Renal cortical epithelial cell (primary cell): ENCODE measurements at places on chromosomes 11 and 22. TPM values are rescaled to one million over a fixed set of nuclear protein-coding genes. Genes with fewer than 3 reads are reported as not detected.
A peak's percentile ranks its signal among the peaks of the same experiment; 100 is the strongest.

Gene GAL3ST1
- total RNA-seq, result 2.6 and 6.4 TPM in 2 replicates

- peak; percentile 62 for DNase-seq
Observed at GRCh38 chr11:92268546-92268945, 43.9 kb downstream of the FAT3 start.

DNA sequence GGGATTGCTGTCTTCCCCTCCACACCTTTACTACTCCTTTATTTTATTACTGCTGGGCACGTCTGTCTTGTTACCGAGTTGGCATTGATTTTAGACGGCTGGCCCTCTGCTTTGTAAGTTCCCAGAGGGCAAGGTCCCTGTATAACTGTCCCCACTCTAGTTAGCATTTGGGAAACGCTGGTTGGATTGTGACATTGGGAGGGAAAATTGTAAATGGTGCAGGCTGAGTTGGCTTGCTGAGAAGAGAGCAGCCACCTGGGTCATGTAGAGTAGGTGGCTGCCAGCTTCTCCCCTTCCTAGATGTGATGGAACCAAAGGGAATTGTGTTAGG, 1.7 kb downstream of the TAB1 start:
- no peak for DNase-seq

- peak; percentile 82 for DNase-seq
Observed at GRCh38 chr22:37849089-37849751, at the start of gene EIF3L. TSS of gene EIF3L (plus strand) at chr22:37849419. CDS start at chr22:37849450, 31 bp downstream.

GRCh38 chr22:36546092-36546804, 17.3 kb upstream of the EIF3D start:
- peak; percentile 26 for DNase-seq

- DNase-seq, result peak; percentile 56
Observed at GRCh38 chr11:107157809-107158187, 139.5 kb upstream of the GUCY1A2 start.

- DNase-seq, result peak; percentile 11
Observed at GRCh38 chr11:30889143-30889794, 303.1 kb upstream of the MPPED2 start.
